Aorta (tissue), 5 donors: ENCODE measurements at places on chromosomes 5 and 9. TPM values are rescaled to one million over a fixed set of nuclear protein-coding genes. Genes with fewer than 3 reads are reported as not detected.

- DNase-seq: no peak
- H3K36me3 ChIP-seq: no peaks in the 10 kb centered on the region
- H3K27ac ChIP-seq: no peak overlapping the region
- no peak overlapping the region for H3K4me3 ChIP-seq
Observed at GRCh38 chr5:107455111-107455544, 215.6 kb downstream of the EFNA5 start.

- no peaks in the 10 kb centered on the region for H3K4me1 ChIP-seq
- H3K27ac ChIP-seq: no peak overlapping the region
- H3K4me3 ChIP-seq: no peak overlapping the region
- H3K36me3 ChIP-seq: no peaks in the 10 kb centered on the region
- H3K27me3 ChIP-seq: no peaks in the 10 kb centered on the region
- no peak for DNase-seq
Observed at GRCh38 chr5:5343568-5343967, 78.9 kb upstream of the ICE1 start.

DNA sequence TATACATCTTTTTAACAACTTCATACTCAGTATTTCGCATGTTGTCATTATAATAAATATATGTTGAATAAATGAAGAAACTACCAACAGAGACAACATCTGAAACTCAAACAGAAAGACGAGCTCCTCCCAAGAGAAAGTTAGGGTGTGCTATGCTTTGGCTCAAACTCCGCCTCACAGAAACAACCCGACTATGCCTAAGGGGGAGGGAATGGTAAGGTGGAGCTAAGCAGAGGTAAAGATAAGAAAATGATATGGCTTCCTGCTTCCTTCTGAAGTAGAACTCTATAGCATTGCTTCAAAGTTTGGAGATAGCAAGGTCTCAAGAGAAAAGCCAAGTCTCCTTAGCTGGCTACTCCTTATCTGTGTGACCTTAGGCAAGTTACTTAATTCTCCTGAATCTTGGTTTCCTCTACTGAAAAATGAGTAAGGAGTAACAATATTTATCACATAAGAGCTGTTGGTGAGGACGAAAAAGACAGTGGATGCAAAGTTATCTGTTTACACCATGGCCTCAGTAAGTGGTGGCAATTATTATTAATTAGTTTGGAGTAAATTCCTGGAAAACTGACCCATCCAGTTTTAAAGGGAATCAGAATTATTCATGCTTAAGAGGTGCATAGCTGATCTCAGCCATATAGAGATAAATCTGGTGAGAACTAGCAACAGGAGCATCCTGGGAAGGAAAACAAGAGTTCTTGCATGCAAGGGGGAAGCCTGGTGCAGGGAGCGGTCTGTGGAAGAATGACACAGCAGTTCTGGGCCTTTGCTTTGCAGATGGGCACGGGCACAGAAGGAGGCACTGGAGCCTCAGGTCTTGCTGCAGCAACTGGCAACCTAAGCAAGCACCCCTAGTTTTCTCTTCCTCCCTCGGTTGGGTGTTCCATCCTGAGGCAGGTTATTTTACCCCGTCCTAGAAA, 73.3 kb downstream of the GLIS3 start:
- no peaks in the 10 kb centered on the region for H3K36me3 ChIP-seq
- H3K27ac ChIP-seq: no peak overlapping the region
- peaks cover 1% of the 10 kb centered on the region for H3K4me1 ChIP-seq
- H3K27me3 ChIP-seq: no peaks in the 10 kb centered on the region

DNA sequence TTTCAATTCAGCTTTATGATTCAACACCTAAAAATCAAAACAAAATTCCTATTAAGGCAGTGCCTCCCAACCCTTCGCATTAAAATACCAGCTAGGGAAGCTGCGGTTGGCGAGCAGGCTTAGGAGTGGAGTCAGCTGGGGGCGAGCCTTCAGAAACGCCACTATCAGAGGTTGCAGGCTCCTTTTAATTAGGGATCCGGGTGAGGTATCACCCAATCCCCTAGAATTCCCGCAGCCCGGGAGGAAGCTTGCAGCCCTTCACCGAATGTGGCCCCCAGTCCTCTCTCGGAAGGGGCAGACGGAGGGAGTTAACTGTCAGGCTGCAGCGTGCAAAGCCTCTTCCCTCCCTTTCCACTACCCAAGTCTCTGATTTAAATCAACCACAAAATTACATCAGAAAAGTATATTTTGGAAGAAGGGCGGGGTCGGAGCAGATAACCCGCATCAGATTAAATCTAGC, 1.7 kb downstream of the STC2 start:
- H3K36me3 ChIP-seq: no peaks in the 10 kb centered on the region
- no peak for DNase-seq
- no peaks in the 10 kb centered on the region for H3K27me3 ChIP-seq
- H3K4me1 ChIP-seq: no peaks in the 10 kb centered on the region

GRCh38 chr9:12815888-12816287, 41.1 kb downstream of the LURAP1L start:
- peaks cover 9% of the 10 kb centered on the region for H3K4me1 ChIP-seq
- H3K27me3 ChIP-seq: no peaks in the 10 kb centered on the region
- no peaks in the 10 kb centered on the region for H3K36me3 ChIP-seq
- DNase-seq: no peak
- no peak overlapping the region for H3K4me3 ChIP-seq

DNA sequence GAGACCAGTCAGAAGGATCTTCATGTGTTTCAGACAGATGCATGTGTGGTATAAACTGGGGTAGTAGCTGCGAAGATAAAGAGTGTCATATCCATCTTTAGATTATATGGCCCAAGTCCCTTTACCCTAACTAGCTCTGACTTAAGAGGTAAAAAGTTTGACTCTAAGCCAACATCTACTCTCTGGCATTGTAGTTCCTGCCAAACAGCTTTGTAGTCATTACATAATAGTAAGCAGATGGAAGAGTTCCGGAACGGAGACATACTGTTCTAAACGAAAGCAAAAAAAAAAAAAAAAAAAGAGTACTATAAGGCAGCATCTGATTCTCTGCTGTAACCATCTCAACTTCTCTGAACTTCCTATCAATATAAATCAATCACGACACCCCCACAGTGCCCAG, 48.8 kb downstream of the CEMIP2 start:
- no peak overlapping the region for H3K27ac ChIP-seq
- no peak overlapping the region for H3K4me3 ChIP-seq
- no peaks in the 10 kb centered on the region for H3K36me3 ChIP-seq
- H3K27me3 ChIP-seq: no peaks in the 10 kb centered on the region
- H3K4me1 ChIP-seq: no peaks in the 10 kb centered on the region

DNA sequence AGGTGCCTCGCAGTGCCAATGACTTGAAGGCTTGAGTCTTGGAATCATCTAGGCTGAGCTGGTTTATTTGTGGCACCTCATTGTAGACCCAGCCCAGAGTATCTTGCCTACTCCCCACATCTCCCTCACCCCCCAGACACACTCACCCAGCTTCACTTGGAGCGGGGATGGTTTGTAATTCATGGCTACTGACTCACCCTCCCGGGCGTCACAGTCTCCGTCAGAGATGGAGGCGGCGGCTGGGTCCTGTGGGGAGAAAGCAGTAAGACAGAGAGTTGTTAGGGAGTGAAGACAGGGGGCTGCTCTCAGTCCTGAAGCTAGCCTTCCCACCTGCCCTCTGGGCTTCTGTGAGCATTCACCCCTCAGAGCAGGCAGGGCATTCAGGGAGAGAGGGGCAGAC, 29.0 kb upstream of the MYORG start:
- peaks cover 3% of the 10 kb centered on the region for H3K36me3 ChIP-seq
- no peak overlapping the region for H3K4me3 ChIP-seq
- DNase-seq: no peak
- H3K27ac ChIP-seq: no peak overlapping the region
- H3K27me3 ChIP-seq: no peaks in the 10 kb centered on the region

OTULINL gene
- 7.6 TPM for total RNA-seq

C9orf50 gene
- 0.62 TPM for total RNA-seq

C9 gene
- total RNA-seq: 0.30 TPM

CDK9 gene
- 131 TPM for total RNA-seq

MRPL36 gene
- 25.1 TPM for total RNA-seq

C5orf58 gene
- not detected for total RNA-seq

TMEM252 gene
- total RNA-seq: not detected
